ENCODE measurements at places on chromosomes 6 and 20.

DNA sequence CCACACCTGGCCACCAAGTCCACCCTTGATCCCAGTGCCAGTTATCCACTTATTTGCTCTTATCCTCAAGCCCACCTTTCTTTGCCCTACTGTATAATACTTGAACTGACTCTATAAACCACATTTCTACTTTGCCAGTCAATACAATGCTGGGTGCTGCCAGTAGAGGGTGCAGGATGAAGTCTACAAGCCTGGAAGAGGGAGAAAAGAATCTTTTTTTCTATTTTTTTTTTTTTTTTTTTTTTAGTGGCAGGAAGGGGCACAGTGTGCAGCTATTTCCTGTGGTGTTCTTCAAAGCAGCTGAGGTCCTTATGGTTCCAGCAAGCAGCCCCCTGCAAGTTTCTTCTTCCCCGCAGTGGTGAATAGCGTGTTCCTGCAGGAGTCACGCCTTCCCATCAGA lies 22.2 kb upstream of the GABRR1 start:
- no peak for DNase-seq

GRCh38 chr6:33958526-33959328 lies 154.9 kb upstream of the MLN start:
- DNase-seq = no peak

- peak; percentile 35 for DNase-seq
These were observed 793 bp downstream of the GMPR start for GRCh38 chr6:16238963-16239797.

DNA sequence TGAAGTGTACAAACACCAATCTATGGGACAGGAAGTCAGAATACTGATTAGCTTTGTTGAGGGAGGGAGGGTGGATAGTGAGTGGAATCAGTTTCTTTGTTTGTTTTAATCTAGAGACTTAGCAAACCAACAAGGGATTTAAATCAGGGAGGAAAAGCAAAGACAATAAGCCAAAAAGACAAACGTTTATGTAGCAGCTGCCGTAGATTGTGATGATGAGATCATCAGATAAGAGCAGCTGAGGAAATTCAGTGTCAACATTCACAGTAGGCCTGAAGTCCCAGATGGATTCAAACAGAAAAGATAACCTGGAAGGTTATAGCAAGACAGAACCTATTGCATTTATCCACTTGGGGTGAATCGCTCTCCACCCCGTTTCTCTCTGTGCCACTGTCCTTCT lies 104.9 kb upstream of the SYNDIG1 start:
- DNase-seq = no peak

- DNase-seq = peak; percentile 90
These were observed 111.3 kb downstream of the LY86 start for GRCh38 chr6:6699741-6700367.

DNA sequence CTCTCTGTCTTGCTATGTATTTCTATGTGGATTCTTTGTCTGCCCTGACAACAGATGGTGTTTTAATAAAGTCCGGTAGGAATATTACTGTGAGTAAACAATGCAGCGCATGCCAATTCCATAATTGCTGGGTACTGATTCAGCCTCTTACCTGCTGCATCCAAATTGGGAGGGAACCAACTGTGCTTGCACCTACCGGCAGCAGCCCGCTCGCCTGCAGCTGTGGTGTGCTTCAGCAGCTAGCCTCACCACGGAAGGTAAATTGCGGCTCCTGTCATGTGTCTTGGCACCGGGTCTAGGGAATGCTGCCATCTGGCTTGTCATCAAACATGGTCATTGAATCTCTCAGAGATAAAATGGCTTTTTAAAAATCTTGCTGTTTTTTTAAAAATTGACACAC lies 704.8 kb upstream of the SLC35B3 start:
- DNase-seq = no peak

GRCh38 chr20:33653900-33654596 lies 8.1 kb upstream of the C20orf144 start:
- DNase-seq = no peak

DNA sequence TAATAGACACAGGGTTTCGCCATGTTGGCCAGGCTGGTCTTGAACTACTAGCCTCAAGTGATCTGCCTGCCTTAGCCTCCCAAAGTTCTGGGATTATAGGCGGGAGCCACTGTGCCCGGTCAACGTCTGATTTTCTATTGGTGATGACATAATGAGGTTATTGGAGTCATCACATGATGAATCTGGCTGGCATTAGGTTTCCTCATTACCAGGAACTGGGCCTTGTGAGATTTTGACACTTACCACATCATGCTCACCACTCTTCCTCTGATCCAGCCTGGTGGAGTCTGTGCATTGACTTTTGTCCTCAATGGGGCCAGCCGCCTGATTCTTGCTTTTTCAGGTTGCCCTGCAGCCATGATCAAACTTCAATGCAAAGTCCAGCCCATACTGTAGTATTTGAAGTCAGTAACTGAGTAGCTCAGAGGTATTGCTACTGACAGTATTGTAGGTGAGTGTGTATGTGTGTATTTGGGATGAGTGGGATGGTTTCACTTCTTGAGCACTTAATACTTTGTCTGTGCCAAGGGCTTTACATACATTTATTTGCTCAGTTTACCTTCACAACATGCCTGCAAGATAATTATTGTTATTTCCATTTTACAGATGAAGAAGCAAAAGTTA lies 16.0 kb downstream of the ANKS1A start:
- no peak for DNase-seq

GRCh38 chr20:48526936-48527335 lies 300.9 kb downstream of the PREX1 start:
- no peak for DNase-seq

DNA sequence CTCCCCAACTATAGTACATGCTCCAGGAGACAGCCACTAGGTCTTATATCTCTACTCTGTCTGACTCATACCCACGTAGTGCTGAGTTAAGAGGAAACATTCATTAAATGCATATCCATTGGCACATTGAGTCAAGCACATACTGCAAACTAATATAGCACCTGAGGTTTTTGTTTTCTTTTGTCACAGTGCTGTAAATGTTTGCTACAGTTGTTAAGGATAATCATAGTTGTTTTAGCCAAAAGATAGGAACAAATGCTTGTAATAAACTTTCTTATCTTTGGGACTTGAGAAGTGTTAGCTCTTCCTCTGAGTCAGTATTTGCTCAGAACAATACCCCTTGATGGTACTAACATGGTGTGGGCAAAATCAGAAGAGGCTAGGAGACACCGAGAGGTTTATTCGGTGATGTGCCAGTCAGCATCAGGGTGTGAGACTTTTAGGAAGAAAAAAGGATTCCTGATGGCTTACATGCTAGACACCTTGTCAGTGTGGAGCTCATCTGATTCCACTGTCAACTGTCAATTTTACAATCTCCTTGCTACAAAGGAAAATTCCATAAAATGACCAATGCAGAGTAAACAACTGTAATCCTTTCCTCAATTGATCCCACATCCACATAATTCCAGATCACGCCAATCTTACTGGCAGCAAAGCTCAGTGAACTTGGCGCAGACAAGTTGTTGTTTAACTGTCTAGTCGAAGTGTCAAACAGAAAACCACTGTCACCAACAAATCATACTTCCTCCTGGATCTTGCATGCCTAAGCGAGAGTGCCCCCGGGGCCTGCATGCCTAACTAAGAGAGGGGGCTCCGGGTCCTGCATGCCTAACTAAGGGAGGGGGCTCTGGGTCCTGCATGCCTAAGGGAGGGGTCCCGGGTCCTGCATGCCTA lies 36.1 kb downstream of the ELOVL2 start:
- peak; percentile 48 for DNase-seq

GRCh38 chr20:54063580-54063979 lies 6.8 kb downstream of the BCAS1 start:
- no peak for DNase-seq

DNA sequence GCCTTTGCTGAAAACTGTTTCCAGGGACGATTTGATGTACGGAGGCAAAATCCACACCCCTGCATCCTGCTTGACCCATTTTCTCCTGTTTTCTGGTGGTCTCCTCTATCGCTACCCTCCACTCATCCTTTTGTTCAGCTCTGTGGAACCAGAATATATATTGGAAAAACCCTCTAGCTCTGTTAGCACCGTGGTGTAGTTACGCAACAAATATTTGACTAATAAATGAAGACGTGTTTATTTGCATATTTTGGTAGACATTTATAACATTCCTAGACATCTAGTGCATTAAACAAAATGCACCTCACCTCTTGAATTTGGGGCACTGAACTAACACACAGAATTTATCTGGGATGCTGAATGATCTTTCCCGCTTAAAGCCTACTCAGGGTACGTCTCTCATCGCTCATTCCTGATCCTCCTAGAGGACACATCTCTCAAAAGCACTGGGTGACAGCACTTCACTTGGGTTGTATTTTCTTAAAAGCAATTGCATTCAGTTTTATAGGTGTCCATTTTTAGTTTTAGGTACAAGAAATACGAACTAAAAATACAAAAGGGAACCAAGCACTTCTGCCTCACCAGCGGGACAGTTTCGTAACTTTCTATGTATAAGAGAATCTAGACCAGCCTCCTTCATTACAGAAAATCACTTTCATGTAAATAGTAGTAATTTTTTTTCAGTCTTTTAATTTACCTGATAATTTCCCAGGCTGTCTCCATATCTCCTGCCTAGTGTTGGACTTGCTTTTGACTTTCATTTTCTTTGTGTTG lies 59.2 kb downstream of the SNRNP48 start:
- DNase-seq = no peak

- DNase-seq = no peak
These were observed 158.4 kb downstream of the UST start for GRCh38 chr6:148904896-148905870.

DNA sequence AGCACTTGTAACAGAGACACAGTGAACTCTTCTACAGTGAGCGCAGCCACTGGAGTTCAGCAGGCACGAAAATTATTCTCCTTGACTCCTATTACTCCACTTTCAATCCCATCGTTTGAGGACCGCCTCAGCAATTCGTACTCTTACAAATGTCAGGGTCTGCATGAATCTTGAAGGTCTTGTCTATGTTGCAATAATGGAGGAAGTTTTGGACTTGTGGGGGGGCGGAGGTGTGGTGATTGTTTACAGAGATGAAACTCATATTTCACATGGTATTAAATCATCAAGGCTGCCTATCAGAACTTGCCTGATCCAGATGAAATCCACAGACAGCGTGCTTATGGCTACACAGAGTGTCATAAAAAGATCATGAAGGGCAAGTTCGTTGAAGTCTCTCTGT lies 42.0 kb downstream of the SLC2A12 start:
- no peak for DNase-seq

DNA sequence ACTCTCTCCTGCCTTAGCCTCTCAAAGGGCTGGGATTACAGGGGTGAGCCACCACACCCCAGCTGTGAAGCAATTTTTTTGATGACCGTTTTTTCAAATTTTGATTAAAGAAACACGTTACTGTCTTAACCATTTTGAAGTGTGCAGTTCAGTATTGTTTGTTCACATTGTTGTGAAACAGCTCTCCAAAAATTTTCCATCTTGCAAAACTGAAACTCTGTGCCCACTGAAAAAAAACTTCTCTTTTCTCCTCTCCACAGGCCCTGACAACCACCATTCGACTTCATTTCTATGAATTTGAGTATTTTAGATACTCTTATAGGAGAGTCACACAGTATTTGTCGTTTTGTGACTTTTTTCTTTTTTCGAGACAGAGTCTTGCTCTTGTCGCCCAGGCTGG lies 53.9 kb downstream of the ECT2L start:
- DNase-seq = no peak

DNA sequence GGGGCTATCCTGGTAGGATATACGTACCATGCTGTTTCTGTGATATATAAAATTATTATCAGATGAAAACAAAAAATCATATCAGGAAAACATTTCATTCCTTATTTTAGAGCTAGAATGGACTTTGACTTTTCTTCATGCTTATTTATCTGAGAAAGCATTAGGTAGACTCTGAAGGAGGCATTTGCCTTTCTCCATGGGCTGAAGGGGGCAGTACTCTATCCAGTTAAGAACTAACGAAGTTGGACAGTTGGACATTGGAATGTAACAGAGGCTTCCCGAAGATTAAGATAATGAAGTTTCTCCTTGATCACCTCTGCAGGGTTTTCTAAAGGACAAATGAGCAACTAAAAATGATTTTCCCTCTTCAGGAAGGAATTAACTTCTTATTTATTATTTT lies 233.9 kb downstream of the SAMD5 start:
- no peak for DNase-seq

DNA sequence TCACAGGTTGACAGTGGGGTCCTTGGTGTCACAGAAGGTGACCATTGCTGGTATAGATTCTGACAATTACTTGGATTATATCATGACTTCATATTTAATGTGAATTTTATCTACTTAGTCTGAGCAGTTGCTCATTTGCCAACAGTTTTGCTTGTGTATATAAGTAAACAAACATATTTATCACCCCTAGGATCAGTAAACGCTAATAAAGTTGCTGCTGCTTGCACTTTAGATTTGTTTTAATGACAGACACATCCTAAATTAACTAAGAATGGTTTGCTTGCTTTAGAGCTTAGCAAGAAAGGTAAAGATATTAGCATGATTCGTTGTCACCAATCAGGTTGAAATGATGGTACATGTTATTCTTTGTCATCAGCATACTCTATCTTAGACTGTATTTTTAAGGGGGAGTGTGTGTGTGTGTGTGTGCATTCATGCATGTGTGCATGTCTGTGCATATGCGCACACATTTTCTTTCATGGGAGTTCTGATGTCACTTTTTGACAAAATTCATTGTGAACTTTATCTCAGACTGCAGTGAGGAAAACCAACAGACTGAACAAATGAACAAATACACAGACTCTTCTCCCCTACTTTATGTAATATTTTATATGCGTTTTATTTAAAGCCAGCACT lies 782.6 kb upstream of the FLRT3 start:
- no peak for DNase-seq

- DNase-seq = no peak
These were observed 69.9 kb downstream of the TOX2 start for GRCh38 chr20:43984587-43984986.
